ENCODE measurements at places on chromosomes 1 and 21. TPM values are rescaled to one million over a fixed set of nuclear protein-coding genes. Genes with fewer than 3 reads are reported as not detected.

The DVL1 gene
- 113 TPM for total RNA-seq

DNA sequence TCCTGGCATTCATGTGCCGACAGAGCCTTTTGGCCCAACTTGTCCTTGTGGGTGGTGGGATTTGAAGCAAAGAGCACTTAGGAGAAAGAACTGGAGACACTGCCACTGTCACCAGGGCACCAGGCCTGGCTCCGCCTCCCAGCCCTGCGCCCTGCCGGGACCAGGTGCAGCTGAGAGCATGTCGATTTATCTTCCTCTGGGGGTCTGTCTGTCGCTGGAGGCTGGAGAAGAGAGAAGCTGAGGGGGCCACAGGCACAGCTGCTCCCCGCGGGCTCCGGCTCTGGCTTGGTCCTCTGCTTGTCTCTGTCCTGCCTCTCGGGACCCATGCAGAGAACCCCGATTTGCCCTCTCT, 28.2 kb downstream of the PCNT start:
- DNase-seq = no peak

GRCh38 chr1:47198214-47198613, 8.4 kb upstream of the PDZK1IP1 start:
- no peak for DNase-seq

- DNase-seq = peak; percentile 37
Measured at GRCh38 chr1:155463865-155464650, 98.5 kb downstream of the ASH1L start.

Measured in foreskin keratinocyte (primary cell).